ENCODE measurements at places on chromosomes 7 and 10.

- no peak overlapping the region for H3K4me3 ChIP-seq
- H3K27me3 ChIP-seq: peaks cover 9% of the 10 kb centered on the region
- no peaks in the 10 kb centered on the region for H3K36me3 ChIP-seq
- H3K27ac ChIP-seq: no peak overlapping the region
- no peak for DNase-seq
These were observed 40.5 kb upstream of the GDF10 start for GRCh38 chr10:47259466-47259865.

DNA sequence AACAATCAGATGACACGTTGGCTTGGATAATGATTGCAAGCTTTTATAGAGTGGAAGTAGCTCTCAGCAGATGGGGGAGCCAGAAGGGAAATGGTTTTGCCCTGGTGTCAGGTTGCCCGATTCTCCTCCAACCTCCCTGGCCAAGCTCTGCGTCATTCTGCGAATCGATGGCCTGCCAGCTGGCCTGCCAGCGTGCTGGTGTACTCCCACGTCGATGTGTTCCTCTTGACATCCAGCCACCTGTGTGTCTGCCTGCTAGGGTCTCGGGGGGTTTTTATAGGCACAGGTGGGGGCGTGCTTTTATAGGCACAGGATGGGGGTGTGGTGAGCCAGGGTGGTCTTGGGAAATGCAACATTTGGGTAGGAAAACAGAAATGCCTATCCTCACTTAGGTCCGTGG, 4.6 kb downstream of the NET1 start:
- H3K27me3 ChIP-seq: no peaks in the 10 kb centered on the region
- no peak overlapping the region for H3K27ac ChIP-seq
- H3K4me1 ChIP-seq: peaks cover 2% of the 10 kb centered on the region

GRCh38 chr10:61793760-61794703, 107.5 kb upstream of the ARID5B start:
- H3K27me3 ChIP-seq: no peaks in the 10 kb centered on the region
- no peak overlapping the region for H3K27ac ChIP-seq
- no peaks in the 10 kb centered on the region for H3K36me3 ChIP-seq
- no peaks in the 10 kb centered on the region for H3K4me1 ChIP-seq
- no peak overlapping the region for H3K4me3 ChIP-seq

GRCh38 chr10:36042135-36042534, 400.0 kb upstream of the FZD8 start:
- H3K27ac ChIP-seq: no peak overlapping the region
- no peaks in the 10 kb centered on the region for H3K36me3 ChIP-seq
- no peaks in the 10 kb centered on the region for H3K4me1 ChIP-seq

DNA sequence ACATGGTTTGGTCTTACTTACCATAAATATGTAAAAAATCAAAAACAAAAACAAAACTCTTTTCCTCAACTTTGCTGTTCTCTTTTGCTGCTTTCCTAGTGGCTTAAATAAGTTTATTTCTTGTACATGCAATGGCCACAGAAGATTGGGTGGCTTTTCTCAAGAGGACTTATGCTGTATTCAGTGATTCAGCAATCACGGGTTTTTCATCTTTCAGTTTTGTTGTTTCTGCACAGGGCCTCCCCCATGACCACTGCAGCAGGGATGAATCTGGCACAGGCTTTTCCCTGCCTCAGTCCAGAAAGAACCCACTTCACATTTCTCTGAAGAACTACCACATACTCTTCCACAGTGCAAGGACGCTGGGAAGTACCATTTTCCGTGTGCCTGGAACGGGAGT, 355.0 kb downstream of the RNLS start:
- no peaks in the 10 kb centered on the region for H3K27me3 ChIP-seq
- H3K4me3 ChIP-seq: no peak overlapping the region
- no peak overlapping the region for H3K27ac ChIP-seq
- H3K36me3 ChIP-seq: no peaks in the 10 kb centered on the region
- H3K4me1 ChIP-seq: no peaks in the 10 kb centered on the region
- no peak for DNase-seq

- H3K4me3 ChIP-seq: no peak overlapping the region
- H3K36me3 ChIP-seq: peaks cover 9% of the 10 kb centered on the region
- H3K27me3 ChIP-seq: no peaks in the 10 kb centered on the region
- no peak for DNase-seq
- no peak overlapping the region for H3K27ac ChIP-seq
These were observed 10.4 kb downstream of the CUL2 start for GRCh38 chr10:35079763-35080162.

- peaks cover 25% of the 10 kb centered on the region for H3K27me3 ChIP-seq
- no peaks in the 10 kb centered on the region for H3K4me1 ChIP-seq
- H3K4me3 ChIP-seq: no peak overlapping the region
- H3K27ac ChIP-seq: no peak overlapping the region
- no peak for DNase-seq
- no peaks in the 10 kb centered on the region for H3K36me3 ChIP-seq
These were observed 62.1 kb upstream of the SHH start for GRCh38 chr7:155874411-155874810.

GRCh38 chr7:117041007-117041406, 87.7 kb downstream of the ST7 start:
- H3K27ac ChIP-seq: no peak overlapping the region
- no peaks in the 10 kb centered on the region for H3K27me3 ChIP-seq
- H3K36me3 ChIP-seq: peaks cover 4% of the 10 kb centered on the region
- peaks cover 2% of the 10 kb centered on the region for H3K4me1 ChIP-seq

DNA sequence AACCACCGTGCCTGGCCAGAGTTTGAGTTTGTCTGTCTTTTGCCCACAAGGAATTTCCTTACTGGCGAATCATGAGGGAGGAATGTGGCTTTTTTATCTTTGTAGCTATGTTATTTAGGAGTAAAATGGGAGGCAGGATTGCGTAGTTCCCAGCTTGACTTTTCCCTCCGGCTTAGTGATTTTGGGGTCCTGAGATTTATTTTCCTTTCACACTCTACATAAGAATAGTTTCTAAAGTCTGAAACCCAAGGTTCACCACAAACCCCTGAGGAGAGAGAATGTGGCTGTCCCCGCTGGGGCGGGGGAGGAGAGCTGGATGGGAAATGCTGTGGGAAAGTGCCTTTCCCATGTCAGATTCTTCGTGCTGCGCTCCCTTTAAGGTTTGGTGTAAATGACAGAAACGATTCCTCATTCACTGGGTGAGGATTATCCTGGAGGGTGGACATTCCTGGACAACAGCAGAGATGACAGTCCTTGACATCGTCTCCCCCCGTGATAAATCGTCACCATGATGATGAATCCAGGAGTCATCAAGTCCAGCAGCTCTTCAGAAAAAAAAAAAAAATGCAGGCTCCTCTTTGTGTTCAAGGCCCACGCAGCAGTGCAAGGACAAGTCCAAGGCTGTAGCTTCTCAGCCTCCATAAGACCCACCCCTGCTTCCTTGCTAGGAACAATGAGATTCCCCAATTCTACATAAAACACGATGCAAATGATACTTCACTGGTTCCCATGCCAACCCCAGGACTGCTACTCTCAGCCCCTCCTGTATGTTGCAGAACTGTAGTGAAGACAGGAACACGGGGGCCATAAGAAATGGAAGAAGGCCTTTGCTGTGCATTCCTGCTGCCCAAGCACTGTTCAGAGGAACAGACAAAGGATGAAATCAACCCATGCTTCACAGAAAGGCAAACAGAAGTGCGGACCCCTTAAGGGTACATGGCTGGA, 233.1 kb downstream of the CCDC3 start:
- H3K4me1 ChIP-seq: no peaks in the 10 kb centered on the region
- peaks cover 3% of the 10 kb centered on the region for H3K36me3 ChIP-seq
- H3K27me3 ChIP-seq: no peaks in the 10 kb centered on the region
- DNase-seq: no peak
- no peak overlapping the region for H3K27ac ChIP-seq

- peaks cover 50% of the 10 kb centered on the region for H3K27me3 ChIP-seq
- H3K36me3 ChIP-seq: no peaks in the 10 kb centered on the region
- no peak overlapping the region for H3K4me3 ChIP-seq
- H3K27ac ChIP-seq: no peak overlapping the region
These were observed 47.7 kb downstream of the EGFR start for GRCh38 chr7:55066524-55066923.

DNA sequence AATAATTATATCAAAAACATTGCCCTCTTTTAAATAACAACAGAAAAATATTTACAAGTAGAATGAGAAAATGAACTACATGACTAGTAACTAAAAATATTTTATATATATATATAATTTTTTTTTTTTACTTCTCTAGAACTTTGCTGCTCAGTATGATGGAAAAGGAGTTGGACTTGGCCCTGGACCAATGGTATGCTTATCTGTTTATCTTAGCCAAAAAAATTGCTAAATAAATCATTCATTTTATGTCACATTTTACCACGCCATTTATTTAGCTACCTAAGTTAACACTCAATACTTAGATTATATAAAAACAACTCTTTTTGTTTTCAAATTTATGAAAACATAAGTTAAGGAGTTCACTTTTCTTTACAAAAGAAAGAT, 6.7 kb downstream of the COL1A2 start:
- peaks cover 24% of the 10 kb centered on the region for H3K27me3 ChIP-seq
- no peak overlapping the region for H3K4me3 ChIP-seq
- H3K4me1 ChIP-seq: no peaks in the 10 kb centered on the region
- DNase-seq: no peak
- H3K27ac ChIP-seq: no peak overlapping the region

- no peak overlapping the region for H3K27ac ChIP-seq
- no peaks in the 10 kb centered on the region for H3K36me3 ChIP-seq
- H3K4me1 ChIP-seq: no peaks in the 10 kb centered on the region
- peaks cover 16% of the 10 kb centered on the region for H3K27me3 ChIP-seq
- no peak for DNase-seq
These were observed 197.0 kb upstream of the AGK start for GRCh38 chr7:141354251-141354650.

DNA sequence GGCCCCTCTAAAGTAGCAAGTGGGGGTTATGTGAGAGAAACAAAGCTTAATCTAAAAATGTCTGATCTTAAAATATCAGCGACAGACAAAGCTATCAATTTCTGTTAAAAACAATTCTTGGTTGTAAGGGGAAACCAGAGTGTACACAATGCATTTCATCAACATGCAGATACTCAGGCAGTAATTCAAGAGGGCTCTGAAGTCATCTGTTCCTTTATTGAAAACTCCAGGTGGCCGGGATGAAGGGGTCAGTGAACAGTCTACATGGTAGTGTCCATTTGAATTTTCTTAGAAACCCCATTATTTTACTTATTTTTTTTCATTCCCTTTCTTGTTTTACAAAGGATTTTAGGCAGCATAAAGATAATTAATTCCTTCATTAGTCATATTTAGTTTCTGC, 36.7 kb upstream of the BTBD16 start:
- H3K27me3 ChIP-seq: peaks cover 24% of the 10 kb centered on the region
- H3K4me3 ChIP-seq: no peak overlapping the region
- no peak overlapping the region for H3K27ac ChIP-seq
- H3K4me1 ChIP-seq: no peaks in the 10 kb centered on the region
- DNase-seq: no peak

DNA sequence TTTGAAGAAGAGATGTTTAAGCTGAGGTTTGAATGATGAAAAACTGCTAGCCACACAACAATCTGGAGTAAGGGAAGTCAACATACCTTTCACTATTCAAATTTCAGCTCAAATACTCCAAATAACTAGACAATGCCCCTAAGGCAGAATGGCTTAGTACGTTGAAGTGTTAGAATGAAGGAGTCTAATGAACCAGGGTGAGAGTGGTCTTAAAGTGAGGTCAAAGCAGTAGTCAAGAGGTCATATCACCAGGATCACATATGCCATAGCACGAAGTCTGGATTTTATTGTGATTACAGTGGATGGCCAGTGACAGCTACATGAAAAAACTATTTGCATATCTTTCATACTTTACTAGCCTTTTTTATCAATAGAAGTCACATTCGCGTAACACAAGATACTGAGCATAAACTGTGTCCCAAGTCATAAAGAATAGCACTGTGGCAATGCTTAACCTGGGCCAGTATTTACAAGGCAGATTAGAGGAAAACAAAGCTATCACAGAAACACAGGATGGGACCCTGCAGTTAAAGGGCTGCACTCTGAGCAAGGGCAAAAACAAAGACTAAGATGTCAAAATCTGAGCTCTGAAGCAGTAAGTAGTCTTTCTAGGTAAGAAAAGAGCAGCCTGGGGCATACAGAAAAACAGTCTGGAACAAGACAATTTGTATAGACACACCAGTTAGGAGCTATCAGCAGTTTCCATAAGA, 61.5 kb downstream of the HYCC1 start:
- H3K27me3 ChIP-seq: no peaks in the 10 kb centered on the region
- H3K4me3 ChIP-seq: no peak overlapping the region

DNA sequence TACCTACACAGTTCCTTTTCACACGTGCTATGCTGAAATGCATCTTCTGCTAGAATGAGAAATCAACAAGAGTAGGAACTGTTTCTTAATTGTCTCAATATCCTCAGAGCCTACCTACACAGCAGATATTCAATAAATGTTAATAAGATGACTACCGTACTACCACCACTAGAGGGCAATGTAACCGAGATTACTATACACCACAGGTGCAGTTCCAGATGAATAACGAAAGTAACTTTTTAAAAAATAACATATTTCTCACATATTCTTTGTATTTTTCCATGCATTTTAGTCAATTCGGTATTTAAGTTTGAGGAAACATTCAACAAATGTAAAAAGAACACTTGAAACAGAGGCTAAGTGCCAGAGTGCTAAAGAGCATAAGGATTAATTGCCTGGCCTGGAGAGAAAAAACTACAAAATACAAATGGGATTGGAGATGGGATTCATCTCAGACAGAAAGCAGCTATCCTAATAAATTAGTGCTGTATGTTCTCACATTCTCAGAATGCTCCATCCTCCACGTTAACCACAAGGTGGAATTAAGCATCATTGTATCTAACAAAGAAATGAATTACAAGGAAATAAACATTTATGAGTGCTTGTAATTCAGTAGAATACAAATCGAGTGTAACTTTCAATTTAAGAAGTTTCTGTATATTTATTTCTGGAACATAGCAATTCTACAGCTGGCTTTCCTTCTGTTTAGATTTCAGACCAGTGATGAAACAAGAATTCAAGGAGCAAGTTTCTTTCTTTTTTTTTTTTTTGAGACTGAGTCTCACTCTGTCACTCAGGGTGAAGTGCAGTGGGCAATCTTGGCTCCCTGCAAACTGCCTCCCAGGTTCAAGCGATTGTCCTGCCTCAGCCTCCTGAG, 20.3 kb upstream of the HECTD2 start:
- no peaks in the 10 kb centered on the region for H3K36me3 ChIP-seq
- peak overlapping the region; percentile 43 for H3K4me3 ChIP-seq
- no peak overlapping the region for H3K27ac ChIP-seq
- H3K27me3 ChIP-seq: peaks cover 39% of the 10 kb centered on the region

Data from effector memory CD8-positive, alpha-beta T cell (primary cell).